ENCODE measurements at places on chromosomes 13 and 19.
A peak's percentile ranks its signal among the peaks of the same experiment; 100 is the strongest.

DNA sequence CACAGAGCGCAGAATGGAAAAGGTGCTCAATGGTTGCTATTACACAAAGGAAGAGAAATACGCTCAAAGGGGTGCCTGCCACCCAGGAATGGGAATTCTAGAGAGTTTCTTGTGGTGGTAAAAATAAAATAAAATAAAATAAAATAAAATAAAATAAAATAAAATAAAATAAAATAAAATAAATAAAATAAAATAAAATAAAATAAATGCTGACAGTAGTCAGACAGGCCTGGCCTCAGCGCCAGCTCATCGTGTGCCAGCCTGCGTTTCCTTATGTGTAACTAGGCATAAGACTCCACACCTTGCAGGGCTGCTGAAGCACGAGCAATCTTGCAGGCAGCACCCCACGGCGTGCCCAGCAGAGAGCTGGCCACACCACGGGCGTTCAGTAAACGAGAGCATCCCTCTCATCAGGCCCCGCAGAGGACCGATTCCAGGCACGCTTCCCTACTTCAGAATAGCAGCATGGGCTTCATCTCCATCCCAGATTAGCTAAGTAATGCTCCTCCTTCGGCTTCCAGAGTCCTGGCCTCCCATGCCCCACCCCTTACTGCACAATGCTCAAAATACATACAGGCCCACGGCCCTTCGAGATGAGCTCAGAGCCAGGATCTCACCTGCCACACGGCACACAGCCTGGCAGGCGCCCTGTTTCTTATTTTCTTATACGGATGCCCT is 5.6 kb downstream of the NAPA start:
- no peak for DNase-seq

GRCh38 chr19:48554385-48555091 is 2.6 kb downstream of the SULT2B1 start:
- no peak for DNase-seq

GRCh38 chr19:16779539-16780163 is 49.5 kb upstream of the SIN3B start:
- peak; percentile 28 for DNase-seq

DNA sequence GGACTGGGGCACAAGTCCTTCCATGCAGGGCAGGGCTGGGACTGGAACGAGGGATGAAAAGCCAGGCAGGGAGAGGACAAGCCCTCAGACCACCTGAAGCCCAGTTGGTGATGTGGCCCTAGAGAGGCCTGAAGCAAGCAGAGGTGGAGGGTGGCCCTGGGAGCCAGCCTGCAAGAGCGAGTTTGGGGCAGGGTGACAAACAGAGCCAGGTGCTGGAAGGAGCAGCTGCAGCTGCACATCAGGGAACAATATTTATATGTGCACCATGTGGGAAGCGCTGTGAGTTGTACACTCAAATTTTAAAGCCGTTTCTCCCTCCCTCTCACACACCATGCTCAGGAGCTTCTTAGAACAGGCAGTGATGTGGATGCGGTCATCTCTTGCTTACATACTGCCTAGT is 67.8 kb downstream of the FGF9 start:
- no peak for DNase-seq

DNA sequence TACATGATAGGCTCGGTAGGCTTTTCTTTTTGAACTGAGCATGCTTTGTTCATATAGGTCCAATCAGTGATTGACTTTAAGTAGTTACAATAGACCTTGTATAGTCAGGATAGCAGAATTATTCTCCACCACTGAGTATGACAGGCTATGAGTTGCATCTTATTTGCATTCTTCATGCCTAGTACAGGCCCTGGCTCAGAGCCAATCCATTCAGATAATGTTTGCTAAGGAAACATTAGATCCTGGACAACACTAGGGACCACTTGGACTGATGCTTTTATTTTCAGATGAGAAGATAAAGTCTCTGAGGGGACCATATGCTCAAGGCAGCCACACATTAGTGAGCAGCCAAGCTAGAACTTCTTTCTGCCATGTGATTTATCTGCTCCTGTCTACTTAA is 133.9 kb downstream of the KL start:
- DNase-seq = no peak

DNA sequence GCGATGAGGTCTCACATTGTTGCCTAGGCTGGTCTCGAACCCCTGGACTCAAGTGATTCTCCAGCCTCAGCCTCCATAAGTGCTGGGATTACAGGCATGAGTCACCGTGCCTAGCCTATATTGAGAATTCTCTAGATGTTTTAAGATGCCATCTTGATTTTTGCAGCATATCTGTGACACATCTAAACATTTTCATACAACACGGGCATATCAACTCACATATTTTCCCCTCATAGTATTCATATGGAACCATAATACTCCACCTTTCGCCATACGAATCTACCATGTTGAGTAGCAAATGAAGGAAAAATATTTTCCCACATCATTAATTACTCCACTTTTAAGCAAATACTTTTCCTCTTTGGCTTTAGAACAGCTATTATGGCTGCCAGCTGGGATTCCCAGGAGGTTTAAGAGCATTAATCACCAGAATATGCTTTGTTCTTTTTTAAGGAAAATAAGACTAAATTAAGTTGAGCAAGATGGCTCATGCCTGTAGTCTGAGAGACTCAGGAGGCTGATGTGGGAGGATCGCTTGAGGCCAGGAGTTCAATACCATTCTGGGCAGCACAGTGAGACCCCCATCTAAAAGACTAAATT is 56.9 kb upstream of the GTF2F2 start:
- no peak for DNase-seq

DNA sequence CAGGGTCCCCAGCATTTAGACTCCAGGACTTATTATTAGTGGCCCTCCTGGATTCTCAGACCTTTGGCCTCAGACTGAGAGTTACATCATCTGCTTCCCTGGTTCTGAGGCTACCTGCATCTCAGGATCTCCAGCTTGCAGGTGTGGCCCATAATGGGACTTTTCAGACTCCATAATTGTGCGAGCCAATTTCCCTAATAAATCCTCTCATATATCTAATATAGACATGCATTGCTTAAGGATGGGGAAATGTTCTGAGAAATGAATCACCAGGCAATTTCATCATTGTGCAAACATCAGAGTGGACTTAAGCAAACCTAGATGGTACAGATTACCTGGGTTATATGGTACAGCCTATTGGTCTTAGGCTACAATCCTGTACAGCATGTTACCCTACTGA is 116.5 kb upstream of the FBXL3 start:
- DNase-seq = no peak

Data from suppressor macrophage (primary cell).